Activated CD4-positive, alpha-beta T cell treated with anti-CD3 and anti-CD28 coated beads, Interleukin-2, amount 10 ng/mL, durations not matched to agents 7 days and 5 days (primary cell): ENCODE measurements at places on chromosomes 13 and 19. TPM values are rescaled to one million over a fixed set of nuclear protein-coding genes. Genes with fewer than 3 reads are reported as not detected.
A peak's percentile ranks its signal among the peaks of the same experiment; 100 is the strongest.

GRCh38 chr13:25473864-25474263 lies 102.1 kb downstream of the ATP8A2 start:
- H3K4me1 ChIP-seq, result peaks cover 3% of the 10 kb centered on the region
- H3K27me3 ChIP-seq, result peaks cover 23% of the 10 kb centered on the region
- no peak overlapping the region for H3K27ac ChIP-seq
- no peak for DNase-seq

DNA sequence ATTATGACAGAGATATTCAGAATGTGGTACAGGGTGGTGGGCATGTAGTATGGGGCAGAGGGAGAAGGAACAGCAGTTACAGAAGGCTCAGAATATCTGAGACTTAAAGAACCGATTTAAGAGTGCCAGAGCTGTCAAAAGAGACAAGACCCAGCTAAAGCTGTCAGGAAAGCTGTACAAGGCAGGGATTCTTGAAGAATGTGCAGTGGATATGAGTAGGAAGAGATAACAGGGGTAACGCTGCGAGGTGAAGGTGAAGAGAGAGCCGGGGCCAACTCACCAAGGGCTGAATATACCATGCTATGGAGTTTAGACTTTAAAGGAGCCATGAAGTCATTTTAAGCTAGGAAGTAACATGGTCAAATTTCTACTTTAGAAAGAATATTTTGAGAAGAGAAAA lies 381.0 kb downstream of the DIAPH3 start:
- no peak overlapping the region for H3K27ac ChIP-seq
- no peaks in the 10 kb centered on the region for H3K36me3 ChIP-seq
- no peaks in the 10 kb centered on the region for H3K4me1 ChIP-seq
- H3K27me3 ChIP-seq, result no peaks in the 10 kb centered on the region

GRCh38 chr13:27391471-27391870 lies 32.9 kb upstream of the GTF3A start:
- DNase-seq, result no peak
- no peak overlapping the region for H3K27ac ChIP-seq
- H3K36me3 ChIP-seq, result no peaks in the 10 kb centered on the region
- H3K27me3 ChIP-seq, result peaks cover 2% of the 10 kb centered on the region

- H3K27me3 ChIP-seq, result peaks cover 56% of the 10 kb centered on the region
- H3K4me1 ChIP-seq, result peaks cover 12% of the 10 kb centered on the region
- H3K27ac ChIP-seq, result no peak within 1 kb of the TSS
Measured at GRCh38 chr19:55166530-55167268, at the start of gene DNAAF3. DNAAF3 (minus strand) TSS chr19:55166613; CDS start chr19:55166413, 200 bp downstream.

DNA sequence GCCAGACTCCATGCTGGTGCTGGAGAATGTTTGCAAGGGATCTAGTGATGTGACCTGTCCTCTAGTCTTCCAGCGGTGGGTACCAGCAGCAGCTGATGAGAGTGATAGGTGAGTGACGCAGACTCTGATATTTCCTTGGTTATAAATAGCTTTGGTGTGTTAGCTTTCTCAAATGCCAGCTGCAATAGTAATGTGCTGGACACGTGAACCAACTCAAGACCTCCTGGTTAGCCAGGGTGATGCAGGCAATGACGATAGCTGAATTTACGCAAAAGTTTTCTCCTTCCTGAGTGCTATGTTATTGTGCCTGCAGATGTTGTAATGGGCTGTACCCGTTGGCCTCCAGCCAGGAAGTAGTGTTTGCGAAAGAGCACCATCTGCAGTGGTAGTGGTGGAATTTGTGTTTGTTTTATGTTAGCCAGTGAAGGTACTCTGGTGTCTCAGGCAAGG lies 129.5 kb downstream of the CYSLTR2 start:
- H3K27me3 ChIP-seq, result peaks cover 12% of the 10 kb centered on the region
- no peaks in the 10 kb centered on the region for H3K36me3 ChIP-seq
- H3K4me3 ChIP-seq, result no peak overlapping the region
- no peak for DNase-seq
- H3K4me1 ChIP-seq, result no peaks in the 10 kb centered on the region

NCCRP1 gene
- total RNA-seq, result not detected

OR7A17 gene
- not detected for total RNA-seq

RGL3 gene
- total RNA-seq, result not detected

DNA sequence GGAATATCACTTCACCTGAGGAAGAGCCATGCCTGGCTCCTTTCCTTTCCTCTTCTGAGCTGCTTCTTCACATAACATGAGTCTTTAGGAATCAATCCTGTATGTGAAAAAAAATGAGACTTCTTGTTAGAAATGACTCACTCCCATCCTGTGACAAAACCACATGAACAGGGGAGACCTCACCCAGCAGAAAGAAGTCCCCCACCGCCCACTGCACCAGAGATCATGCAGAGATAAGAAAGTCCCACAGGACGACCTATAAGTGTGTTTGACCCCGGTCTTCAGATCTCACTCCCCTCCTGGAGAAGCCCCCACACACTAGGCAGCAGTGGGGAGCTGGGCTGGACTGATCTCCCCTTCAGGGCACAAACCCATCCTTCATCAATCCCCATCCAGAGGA lies 7.8 kb downstream of the ZNF600 start:
- peak overlapping the region; percentile 31 for H3K27ac ChIP-seq
- H3K36me3 ChIP-seq, result peaks cover 86% of the 10 kb centered on the region
- H3K4me3 ChIP-seq, result no peak overlapping the region
- DNase-seq, result peak; percentile 18
